Kidney capillary endothelial cell (primary cell): ENCODE measurements at places on chromosomes 1 and 21.

- DNase-seq, result no peak
Measured at GRCh38 chr1:30511106-30511505, 212.3 kb downstream of the MATN1 start.

DNA sequence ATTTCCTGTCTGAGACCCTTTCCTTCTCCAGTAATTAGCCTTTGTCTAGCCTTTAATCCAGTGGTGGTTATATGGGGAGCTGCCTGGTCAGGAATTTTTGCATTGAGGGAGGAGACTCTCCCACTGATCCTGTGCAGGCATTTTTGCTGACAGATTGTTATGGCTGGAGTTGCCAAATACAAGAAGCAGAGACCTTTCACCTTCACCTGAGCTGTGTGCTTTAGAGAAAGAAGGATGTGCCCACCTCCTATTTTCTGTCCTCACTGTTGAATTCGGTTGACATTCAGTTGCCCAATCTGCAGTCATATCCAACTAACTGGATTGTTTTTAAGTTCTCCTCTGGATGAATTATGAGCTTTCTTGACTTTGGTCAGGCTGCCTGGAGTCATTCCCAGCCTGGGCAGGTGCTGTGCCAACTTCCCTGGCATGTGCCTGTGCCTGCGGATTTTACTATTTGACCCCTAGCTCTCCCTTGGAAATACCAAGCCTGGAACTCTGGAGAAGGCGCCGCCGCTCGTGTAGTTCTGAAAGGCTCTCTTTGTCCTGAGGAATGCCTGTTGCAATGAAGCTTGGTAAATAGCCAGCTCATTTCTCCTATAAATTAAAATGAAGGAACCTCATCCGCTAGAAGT lies 143.9 kb downstream of the NOS1AP start:
- no peak for DNase-seq

DNA sequence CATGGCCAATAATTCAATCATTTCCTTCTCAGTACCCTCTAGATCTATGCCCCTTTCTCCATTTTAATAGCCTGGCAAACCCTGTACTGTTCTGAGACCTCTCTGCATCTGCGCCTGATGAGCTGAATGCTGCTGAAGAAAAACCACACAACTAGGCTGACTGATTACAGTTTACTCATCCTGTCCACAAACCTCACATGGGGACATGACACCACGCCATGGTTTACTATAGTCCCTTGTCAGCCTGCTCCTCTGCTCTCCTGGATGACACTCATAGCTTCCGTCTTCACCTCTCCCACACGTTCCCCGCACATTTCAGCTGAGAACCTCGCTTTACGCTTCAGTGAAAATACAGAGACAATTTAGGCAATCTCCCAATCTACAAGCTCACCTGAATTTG lies 59.7 kb downstream of the DESI2 start:
- DNase-seq, result no peak

- DNase-seq, result no peak
Measured at GRCh38 chr1:229169399-229169798, 101.5 kb upstream of the RAB4A start.

DNA sequence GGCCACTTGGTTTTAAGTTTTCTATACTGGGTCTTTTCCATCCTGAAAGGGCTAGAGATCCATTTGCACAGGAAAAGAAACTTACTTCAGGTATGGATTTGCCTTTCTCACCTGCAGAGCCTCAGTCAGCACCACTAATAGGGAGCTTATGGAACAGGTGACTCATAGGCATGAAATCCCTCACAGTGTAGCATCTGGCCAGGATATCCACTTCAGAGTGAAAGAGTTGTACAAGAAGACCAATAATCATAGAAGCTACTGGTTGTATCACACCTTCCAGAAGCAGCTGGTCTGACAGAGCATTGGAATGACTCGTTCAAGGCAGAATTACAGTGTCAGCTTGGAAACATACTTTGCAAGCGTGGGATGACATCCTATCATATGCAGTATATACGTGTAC lies 26.3 kb upstream of the SYT14 start:
- DNase-seq, result no peak

GRCh38 chr1:110503471-110503870 lies 15.5 kb downstream of the KCNA10 start:
- DNase-seq, result no peak

DNA sequence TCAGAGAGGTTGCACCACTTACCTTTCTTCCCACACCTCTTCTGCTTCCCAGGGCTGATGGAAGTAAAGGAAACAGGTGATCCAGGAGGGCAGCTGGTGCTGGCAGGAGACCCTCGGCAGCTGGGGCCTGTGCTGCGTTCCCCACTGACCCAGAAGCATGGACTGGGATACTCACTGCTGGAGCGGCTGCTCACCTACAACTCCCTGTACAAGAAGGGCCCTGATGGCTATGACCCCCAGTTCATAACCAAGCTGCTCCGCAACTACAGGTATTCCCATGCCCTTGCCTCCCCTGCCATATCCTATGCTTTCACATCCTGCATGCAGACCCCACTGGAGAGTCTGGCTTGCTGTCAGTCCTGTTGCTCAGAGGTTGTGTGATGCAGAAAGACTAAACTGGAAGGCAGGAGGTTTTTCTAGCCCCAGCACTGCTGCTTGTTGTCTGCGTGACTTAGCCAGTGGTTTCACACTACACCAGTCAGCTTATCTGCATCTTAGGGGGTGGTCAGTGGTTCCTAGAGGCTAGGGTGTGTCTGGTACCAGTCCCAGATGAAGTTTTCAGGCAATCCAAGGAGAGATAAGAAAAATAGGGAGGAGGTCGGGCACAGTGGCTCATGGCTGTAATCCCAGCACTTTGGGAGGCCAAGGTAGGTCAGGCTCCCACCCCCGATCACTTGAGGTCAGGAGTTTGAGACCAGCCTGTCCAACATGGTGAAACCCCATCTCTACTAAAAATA lies 10.2 kb downstream of the RHOC start:
- DNase-seq, result no peak

GRCh38 chr1:75469586-75470173 lies 141.2 kb downstream of the SLC44A5 start:
- no peak for DNase-seq

DNA sequence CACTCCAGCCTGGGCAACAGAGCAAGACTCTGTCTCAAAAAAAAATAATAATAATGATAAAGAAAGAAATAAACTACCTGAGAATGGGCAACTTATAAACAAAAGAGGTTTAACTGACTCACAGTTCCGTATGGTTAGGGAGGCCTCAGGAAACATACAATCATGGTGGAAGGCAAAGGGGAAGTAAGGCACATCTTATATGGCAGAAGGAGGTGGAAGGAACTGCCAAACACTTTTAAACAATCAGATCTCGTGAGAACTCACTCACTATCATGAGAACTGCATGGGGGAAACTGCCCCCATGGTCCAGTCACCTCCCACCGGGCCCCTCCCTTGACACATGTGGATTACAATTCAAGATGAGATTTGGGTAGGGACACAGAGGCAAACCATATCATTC lies 6.3 kb upstream of the EGLN1 start:
- DNase-seq, result no peak

DNA sequence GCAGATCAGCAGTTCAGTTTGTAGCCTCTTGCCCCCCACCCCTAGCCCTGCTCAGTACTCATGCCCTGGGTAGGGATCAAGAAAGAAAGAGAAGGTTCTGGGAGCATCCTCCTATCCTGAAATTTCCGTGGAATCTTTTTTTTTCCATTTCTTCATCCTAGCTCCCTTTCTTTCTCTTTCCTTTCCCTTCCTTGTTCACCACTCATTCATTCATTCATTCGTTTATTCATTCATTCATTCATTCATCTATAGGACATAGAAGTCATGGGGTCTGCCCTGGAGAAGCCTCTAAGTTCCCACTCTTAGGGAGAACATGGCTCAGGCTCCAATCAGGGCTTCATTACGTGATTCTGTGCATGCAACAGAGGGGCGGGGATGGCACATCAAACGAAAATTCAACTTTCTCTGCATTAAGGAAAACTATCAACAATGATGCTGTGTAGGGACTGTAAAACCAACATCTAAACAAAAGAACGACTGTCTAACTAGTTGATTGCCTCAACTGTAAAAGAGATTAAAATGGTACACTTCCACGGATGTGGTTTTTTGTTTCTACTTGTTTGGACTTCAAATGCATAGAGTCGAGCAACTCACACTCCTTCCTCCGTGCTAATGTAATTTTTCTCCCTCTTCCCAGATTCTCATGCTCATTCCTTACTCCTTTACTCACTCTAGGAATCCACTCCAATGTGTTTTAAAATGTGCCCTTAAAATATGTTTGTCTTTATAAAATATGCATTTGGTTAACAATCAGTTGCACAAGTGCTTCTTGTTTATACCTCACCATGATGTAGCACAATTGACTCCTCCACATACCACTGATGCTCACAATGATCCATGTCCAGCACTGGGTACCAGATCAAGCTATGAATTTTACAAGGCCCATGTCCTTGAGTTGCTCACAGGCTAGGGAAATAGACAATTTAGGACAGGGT lies 101.2 kb upstream of the SLC2A1 start:
- DNase-seq, result no peak

- peak; percentile 48 for DNase-seq
Measured at GRCh38 chr21:41610042-41610839, 102.3 kb upstream of the TMPRSS2 start.

DNA sequence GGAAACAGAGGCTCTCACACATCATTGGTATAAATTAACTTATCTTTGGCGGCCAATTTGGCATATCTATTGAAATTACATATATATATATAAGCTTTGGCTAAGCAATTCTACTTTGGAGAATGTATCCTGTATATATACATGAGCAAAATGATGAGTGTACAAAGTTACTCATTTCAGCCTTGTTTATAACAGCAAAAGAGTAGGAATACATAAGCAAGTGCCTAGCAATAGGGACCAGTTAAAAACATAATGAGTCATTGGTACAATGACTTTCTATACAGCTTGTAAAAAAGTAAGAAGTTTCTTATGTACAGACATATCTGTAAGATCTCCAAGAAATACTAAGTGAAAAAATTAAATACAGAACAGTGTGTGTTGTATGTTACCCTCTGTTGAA lies 190.8 kb downstream of the LTN1 start:
- no peak for DNase-seq

DNA sequence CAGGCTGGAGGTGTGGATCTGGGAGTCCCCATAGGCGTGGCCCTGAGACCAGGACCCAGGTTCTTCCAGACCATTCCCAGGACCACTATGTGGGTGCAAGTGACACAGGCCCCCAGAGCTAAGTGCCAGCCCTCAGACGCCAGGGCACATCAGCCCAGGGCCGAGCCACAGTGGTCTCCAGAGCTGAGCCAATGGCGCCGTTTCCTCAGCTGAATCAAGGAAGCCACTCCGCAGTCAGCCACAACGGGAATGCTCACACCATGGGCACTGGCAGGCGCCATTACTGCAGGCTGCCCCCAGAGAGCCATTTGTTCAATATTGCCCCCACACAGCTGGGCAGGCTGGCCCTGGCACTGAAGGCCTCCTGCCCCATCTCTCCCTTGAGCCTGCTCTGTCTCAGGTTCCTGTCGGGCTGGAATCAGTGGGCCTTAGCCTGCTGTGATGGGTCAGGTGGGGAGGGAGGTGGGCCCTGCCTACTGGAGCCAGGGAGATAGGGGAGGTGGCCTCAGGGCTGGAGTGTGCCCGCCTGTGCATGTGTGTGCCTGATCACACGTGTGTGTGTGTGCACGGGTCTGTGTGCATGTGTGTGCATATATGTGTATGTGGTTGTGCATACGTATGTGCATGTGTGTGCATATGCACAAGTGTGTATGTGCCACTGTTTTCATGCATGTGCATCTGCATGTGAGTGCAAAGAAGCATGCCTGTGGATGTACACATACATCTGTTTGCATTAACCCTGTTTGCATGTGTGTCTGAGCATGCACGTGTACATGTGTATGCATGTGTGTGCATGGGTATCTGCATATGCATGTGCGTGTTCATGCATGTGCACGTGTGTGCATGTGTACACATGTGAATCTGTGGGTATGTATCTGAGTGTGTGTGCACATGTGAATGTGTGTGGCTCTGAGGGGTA lies 6.1 kb downstream of the GJC2 start:
- no peak for DNase-seq

DNA sequence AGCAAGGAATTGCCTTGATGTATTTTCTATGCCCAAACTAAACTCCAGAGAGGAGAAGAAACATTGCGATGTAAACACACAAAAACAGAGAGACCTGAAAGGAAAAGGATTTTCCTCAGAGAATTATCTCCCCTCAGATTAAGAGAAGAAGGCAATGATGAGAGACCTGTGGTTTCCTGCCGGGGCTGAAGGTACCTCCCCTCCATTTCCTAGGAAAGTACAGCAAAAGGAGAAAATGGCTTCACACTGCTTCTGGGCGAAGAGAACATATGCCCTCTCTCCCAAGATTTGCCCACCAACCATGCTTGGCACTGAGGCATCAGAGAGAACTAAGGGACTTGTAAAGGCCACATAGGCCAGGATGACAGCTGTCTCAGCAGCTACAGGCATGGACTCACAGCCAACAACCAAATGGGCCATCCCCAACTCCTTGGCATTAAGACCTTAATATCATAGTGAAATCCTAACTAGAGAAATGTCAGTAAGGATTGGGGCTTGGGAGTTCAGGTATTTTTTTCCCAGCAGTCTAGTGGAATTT lies 523.0 kb downstream of the PTPRC start:
- no peak for DNase-seq

- no peak for DNase-seq
Measured at GRCh38 chr1:116453906-116454305, 80.9 kb downstream of the ATP1A1 start.

GRCh38 chr1:180213401-180214170 lies 16.5 kb upstream of the LHX4 start:
- DNase-seq, result no peak

GRCh38 chr1:174398246-174398645 lies 49.5 kb upstream of the GPR52 start:
- DNase-seq, result no peak

DNA sequence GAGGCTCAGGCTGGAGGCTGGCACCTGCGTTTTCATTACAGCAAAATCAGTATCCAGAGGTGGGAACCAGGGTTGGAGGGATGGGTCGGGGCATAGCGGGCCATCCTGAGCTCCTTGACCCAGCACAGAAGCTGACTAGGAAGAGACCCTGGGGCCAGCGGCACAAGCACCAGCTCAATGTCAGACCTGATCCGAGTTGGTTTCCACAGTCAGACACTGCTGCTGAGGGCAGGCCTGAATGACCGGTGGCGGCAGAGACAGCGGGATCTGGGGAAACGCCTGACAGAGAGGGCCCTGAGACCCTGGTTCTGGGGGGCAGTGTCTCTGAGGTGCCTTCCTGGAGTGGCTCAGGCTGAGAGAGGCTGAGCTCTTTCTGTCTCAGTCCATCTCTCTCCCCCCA lies 162.0 kb upstream of the C1orf174 start:
- no peak for DNase-seq

- DNase-seq, result no peak
Measured at GRCh38 chr1:67333603-67334002, 25.9 kb downstream of the IL12RB2 start.

GRCh38 chr1:62333441-62333840 lies 14.2 kb upstream of the KANK4 start:
- no peak for DNase-seq

DNA sequence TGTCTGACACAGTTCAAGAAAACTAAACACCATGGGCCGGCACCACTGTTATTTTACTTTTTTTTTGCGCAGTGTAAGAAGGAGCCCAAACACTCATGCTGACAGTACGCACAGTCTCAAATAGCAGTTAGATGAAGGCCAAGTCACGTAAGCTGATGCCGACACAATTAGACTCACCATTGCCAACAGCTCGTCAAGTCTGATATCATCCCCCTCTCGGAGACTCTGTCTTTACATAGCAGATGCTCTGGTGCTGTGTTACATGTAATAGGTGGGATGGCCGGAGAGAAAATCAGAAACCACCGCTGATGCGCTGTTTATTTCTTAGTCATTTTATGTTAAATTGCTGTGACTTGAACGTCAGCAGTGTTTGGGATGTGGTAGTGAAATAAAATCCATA lies 49.3 kb downstream of the TGFB2 start:
- no peak for DNase-seq
